ENCODE measurements at places on chromosomes 4 and X. TPM values are rescaled to one million over a fixed set of nuclear protein-coding genes. Genes with fewer than 3 reads are reported as not detected.
A peak's percentile ranks its signal among the peaks of the same experiment; 100 is the strongest.

- peak; percentile 4 for DNase-seq
Measured at GRCh38 chr4:71713611-71714203, 70.2 kb downstream of the GC start.

PCDH7 gene
- polyA plus RNA-seq, result 0.45 TPM

- DNase-seq, result no peak
Measured at GRCh38 chr4:48668254-48669017, 111.6 kb downstream of the FRYL start.

SOWAHB gene
- 0.05 TPM for polyA plus RNA-seq

- DNase-seq, result no peak
Measured at GRCh38 chr4:77092975-77093374, 17.2 kb upstream of the CCNI start.

DNA sequence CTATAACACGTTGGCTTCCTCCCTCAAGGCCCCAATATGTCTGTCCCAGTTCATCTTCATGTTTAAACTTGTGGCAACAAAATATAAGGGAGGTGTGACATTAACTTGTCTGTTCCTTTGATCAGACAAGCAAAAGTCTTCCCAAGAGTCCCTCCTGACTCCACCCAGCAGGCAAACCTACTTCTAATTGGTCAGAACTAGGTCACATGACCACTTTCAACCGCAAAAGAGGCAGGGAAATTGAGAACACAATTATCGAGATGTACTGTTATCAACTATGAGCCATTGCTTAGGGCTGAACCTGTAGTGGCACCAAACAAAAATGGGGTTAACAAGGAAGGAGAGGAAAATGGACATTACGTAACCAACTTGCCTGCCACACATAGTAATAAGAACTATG lies 246.8 kb upstream of the TET2 start:
- DNase-seq, result no peak

KLF8 gene
- polyA plus RNA-seq, result 0.16 TPM

TRIM75 gene
- not detected for polyA plus RNA-seq

DNA sequence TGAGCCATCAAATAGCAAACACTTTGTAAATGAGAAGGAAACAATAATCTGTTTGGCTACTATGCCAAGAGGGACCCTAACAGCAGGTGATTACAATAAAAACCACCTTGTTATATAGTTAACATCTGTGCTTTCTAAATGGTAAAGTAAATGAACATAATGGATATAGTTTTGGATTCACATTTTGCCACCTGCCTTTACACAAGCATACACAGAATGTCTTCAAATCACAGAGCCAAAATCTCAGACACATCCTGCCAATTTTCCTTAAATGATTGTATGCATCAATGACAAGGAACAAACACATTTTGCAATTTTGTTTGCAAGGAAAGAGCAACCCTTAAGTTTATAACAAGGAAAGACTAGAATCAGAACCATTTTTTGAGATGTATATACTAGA lies 334.2 kb downstream of the FSTL5 start:
- no peak for DNase-seq

ERVMER34-1 gene
- polyA plus RNA-seq, result 0.06 TPM

FNIP2 gene
- polyA plus RNA-seq, result 0.97 TPM

HOPX gene
- 0.08 TPM for polyA plus RNA-seq

DNA sequence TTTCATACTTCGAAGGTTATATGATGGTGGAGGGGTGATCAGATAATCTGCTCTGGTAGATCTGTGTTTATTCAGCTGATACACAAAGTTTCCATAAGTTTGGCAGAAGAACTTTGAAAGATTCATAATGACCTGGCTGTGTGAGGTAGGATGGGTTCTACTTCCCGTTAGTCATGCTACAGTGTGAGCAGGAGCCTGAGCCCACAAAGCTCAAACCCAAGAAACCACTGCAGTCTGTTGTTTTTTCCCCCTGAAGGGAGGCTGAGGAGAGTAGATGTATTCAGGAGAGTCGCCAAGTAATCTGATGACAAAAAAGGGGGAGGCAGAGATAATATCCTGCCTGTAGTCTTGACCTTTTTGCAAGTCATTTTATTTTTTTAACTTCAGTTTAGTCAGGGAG lies 52.8 kb upstream of the PPP3CA start:
- DNase-seq, result no peak

ZCCHC18 gene
- polyA plus RNA-seq, result 7.5 TPM

APOOL gene
- 2.4 TPM for polyA plus RNA-seq

DNA sequence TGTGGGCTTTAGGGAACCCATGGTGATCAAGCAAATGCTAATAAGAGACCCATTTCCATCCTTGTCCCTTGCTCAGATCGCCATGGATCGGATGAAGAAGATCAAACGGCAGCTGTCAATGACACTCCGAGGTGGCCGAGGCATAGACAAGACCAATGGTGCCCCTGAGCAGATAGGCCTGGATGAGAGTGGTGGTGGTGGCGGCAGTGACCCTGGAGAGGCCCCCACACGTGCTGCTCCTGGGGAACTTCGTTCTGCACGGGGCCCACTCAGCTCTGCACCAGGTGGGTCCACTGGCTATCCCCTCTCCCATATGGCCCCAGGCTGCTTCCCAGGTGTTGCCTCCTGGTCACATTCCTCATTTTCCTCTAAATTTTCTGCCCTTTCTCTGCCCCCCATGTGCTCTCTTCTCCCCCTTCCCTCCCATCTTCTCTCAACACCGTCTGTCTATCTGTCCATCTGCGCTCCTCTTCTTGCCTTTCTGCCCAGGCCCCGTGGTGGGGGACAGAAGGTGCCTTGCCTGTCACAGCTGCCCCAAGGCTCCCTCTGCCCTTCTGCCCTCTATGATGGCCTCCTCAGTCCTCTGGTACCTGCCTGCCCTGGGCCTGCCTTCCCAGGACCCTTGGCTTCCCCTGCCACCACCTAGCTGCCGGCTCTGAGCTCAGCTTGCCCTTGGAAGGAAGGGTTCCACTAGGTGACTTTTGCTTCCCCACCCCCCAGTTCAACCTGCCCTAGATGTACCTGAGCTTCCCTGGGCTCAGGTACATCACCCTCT lies 5.2 kb downstream of the CDK16 start:
- DNase-seq, result no peak

GRCh38 chr4:26459054-26459755 lies 31.1 kb downstream of the CCKAR start:
- DNase-seq, result peak; percentile 56

SH3BGRL gene
- 43.6 TPM for polyA plus RNA-seq

DNA sequence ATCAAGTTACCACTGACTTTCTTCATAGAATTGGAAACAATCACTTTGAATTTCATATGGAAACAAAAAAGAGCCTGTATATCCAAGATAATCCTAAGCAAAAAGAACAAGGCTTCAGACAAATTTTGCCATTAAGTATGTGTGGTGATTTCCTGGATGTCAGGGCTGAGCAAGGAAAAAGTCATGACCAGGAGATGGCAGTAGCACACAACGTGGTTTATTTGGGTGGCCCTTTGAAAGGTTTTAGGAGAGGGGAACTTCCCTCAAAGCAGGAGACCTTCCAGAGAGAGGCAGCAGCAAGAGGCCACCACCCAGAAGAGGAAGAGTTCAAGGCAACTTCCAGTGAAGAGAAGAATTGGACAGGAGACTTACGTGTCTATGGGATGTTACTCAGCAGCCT lies 18.1 kb upstream of the ZXDB start:
- DNase-seq, result no peak

DNA sequence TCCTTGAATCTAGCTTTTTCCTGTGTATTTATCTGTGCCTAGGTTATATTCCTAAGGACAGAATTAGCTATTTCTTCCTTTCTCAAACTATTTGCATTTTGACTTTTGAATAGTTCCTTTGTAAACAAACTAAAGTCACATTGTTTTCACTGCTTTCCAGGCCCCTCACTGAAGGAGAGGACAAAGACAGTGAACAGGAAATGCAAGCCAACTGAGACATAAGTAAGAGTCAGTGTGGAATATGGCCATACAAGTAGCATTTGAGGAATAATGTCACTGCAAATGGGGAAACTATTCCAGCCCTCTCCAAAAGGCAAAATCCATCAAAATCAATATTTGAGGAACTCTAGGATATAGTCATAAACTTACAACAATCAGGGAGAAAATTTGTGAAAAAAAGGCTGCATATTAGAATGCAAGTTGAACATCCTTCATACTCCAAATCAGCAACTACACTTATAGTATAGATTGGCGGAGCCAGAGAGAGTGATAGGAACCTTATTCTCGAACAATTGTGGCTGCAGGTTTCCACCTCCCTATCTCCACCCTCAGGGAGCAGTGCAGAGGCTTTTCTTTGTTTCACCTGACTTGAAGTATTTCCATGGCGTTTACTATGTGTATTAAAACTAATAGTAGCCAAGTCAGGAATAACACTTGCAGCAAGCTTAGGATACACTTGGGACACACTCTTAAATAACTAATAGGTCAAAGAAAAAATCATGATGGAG lies 1110.4 kb upstream of the ADGRL3 start:
- no peak for DNase-seq

GRCh38 chr4:2745981-2746806 lies 9.9 kb downstream of the TNIP2 start:
- no peak for DNase-seq

GRCh38 chr4:109945056-109945455 lies 32.4 kb downstream of the EGF start:
- no peak for DNase-seq

MEPE gene
- not detected for polyA plus RNA-seq

JCHAIN gene
- polyA plus RNA-seq, result 1.1 TPM

SPANXN2 gene
- polyA plus RNA-seq, result not detected

DNA sequence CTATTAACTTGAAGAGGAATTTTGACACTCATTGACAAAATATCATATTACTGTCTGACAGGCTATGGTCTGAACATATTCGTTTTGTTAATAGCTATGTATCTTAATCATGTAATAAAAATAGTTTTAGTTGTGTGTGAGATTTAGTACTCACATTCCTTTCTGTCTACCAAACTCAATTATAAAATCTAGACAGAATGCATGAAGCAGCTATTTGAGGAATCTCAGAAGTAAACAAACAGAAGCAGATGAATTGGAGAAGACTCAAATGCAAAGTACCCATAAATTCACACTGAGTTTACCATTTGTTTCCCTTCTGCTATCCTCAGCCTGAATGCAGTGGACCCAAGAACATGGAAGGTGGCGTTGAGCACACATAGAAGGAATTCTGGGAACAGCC lies 841.6 kb upstream of the AADAT start:
- DNase-seq, result no peak

DNA sequence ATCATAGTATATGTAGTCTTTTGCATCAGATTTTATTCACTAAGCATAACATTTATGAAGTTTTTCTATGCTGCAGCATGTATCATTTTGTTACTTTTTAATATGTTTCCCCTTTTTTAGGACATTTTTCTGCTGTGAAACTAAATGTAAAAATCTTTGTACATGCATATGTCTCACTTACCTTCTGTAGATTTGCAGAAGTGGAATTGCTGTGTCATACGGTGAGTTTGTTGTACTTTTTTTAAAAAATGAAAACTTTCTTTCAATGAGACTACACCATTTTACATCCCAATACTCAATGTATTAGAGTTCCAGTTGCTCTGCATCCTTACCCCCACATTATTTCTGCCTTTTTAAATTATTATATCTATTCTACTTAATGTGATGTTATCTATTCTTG lies 868.9 kb downstream of the PDHA2 start:
- no peak for DNase-seq

PNMA6A gene
- 0.71 TPM for polyA plus RNA-seq

DNA sequence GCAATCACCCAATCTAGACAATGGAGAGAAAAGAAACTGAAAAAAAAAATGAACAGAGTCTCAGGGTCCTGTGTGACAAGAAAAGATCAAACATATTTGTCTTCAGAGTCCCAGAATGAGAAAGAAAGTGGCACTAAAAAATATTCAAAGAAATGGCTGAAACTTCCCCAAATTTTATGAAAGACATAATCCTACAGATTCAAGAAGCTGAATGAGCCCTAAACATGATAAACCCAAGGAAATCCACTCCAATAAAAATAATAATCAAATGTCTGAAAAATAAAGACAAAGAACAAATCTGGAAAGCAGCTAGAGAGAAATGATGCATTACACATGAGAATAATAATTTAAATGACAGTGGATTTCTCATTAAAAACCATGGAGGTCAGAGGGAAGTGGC lies 130.3 kb upstream of the CITED1 start:
- no peak for DNase-seq

- no peak for DNase-seq
Measured at GRCh38 chr4:14111730-14112181, 484.2 kb upstream of the BOD1L1 start.

CT55 gene
- 1.9 TPM for polyA plus RNA-seq

GRCh38 chr4:156596706-156597329 lies 374.8 kb downstream of the PDGFC start:
- no peak for DNase-seq

GRCh38 chrX:136692271-136692670 lies 44.3 kb downstream of the CD40LG start:
- DNase-seq, result no peak

DNA sequence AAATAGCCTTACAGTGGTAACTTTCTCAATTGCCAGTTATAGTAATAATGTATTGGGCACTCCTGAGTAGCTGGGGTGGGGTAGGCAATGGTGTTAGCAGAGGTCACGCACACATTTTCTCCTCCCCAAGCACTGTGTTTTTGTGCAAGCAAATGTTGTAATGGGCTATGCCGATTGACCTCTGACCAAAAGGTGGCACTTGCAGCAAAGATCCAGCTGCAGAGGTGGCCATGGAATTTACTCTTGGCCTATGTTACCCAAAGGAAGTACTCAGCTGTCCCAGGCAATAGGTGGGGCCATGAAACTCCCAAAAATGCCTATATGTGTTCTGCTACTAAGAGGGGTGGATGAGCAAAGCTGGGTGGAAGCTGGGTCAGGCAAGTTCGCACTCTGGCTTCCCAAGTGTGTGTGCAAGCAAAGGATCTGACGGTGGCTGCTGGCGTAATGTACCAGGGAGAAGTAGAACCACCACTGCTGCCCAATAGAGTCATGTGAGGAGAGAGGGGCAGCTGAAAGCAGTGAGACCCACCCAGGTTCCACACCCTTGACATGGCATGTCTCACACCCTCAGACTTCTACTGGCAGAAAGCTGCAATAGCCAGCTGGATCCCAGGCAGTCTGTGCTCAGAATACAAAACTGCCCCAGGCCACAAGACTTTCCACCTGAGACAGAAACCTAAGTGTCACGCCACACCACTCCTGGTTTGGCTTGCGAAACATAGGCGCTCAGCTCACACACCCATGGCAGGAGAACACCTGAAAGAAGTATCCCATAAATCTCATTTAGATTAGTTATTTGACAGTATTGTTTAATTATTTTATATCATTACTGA lies 353.3 kb upstream of the EMCN start:
- no peak for DNase-seq

- no peak for DNase-seq
Measured at GRCh38 chr4:168028970-168029597, 63.3 kb upstream of the ANXA10 start.

DNA sequence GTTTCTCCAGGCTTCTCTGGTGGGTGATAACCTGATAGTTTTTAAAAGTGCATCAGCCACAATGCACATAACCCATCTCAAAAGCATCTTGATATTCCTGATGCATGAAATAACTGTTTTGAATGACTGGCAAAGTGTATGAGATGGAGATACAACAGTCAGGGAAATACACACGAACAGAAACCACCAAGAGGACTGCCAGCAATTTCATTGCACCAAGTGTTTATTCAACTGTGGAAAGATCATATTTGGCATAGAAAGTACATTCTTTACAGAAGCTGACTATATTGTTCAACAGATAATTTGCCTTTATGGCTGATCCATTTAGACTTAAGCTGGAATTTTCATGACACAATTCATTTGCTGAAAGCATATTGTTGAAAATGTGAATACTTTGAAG lies 139.5 kb downstream of the SLIT2 start:
- no peak for DNase-seq

NAAA gene
- polyA plus RNA-seq, result 3.4 TPM

IL21 gene
- not detected for polyA plus RNA-seq

- DNase-seq, result no peak
Measured at GRCh38 chr4:40601641-40602040, 28.0 kb downstream of the RBM47 start.

Data from SK-N-SH (cell line).